ENCODE measurements at places on chromosomes 7 and 10. TPM values are rescaled to one million over a fixed set of nuclear protein-coding genes. Genes with fewer than 3 reads are reported as not detected.

OR2A5 gene
- 0.18 TPM for polyA plus RNA-seq

CYCS gene
- polyA plus RNA-seq: 83.5 TPM

EXOC6 gene
- polyA plus RNA-seq: 17.5 TPM

NHLRC2 gene
- polyA plus RNA-seq: 22.0 TPM

ADCY1 gene
- 2.5 TPM for polyA plus RNA-seq

CYP26C1 gene
- polyA plus RNA-seq: not detected

TMEM273 gene
- polyA plus RNA-seq: 6.4 TPM

SVIL gene
- polyA plus RNA-seq: 58.5 TPM

FGL2 gene
- 9.5 TPM for polyA plus RNA-seq

TAS2R4 gene
- 6.3 TPM for polyA plus RNA-seq

GJD4 gene
- polyA plus RNA-seq: not detected

MARVELD1 gene
- polyA plus RNA-seq: 65.8 TPM

NEBL gene
- polyA plus RNA-seq: 20.6 TPM

TEX47 gene
- polyA plus RNA-seq: not detected

- DNase-seq: no peak
Observed at GRCh38 chr7:44882899-44883298, 2.4 kb downstream of the PURB start.

- DNase-seq: no peak
Observed at GRCh38 chr10:129531195-129531968, 64.3 kb downstream of the MGMT start.

GRCh38 chr7:92750946-92751345 is 85.4 kb downstream of the CDK6 start:
- DNase-seq: no peak

- no peak for DNase-seq
Observed at GRCh38 chr10:12484941-12485805, 135.8 kb downstream of the CAMK1D start.

- peak; percentile 49 for DNase-seq
Observed at GRCh38 chr7:143331179-143331801, 15.4 kb downstream of the CLCN1 start.

GRCh38 chr7:146865696-146866095 is 749.1 kb downstream of the CNTNAP2 start:
- no peak for DNase-seq

DNA sequence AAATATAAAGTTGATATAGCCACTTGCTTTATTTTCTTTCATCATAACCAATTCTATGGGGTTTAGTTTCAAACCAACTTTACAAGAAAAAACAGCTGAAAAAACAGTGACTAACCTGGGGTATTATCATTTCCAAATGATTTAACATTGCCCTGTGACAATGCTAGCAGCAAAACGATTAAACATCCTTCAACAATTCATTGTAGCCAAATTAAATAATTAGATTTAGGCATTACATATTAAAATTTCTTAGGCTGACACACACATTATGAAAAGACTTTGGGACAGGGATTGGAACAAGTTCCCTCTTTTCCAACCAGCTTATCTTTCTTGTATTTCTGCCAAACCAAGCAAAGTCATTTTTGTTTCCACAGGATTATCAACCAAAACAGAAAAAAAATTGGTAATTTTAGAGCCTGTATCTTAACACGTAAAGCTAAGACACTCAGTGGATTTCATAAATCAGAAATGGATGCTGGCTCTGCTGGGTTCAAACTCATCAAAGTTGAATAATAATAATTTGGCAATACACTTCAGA is 84.0 kb downstream of the SEMA3D start:
- DNase-seq: no peak

DNA sequence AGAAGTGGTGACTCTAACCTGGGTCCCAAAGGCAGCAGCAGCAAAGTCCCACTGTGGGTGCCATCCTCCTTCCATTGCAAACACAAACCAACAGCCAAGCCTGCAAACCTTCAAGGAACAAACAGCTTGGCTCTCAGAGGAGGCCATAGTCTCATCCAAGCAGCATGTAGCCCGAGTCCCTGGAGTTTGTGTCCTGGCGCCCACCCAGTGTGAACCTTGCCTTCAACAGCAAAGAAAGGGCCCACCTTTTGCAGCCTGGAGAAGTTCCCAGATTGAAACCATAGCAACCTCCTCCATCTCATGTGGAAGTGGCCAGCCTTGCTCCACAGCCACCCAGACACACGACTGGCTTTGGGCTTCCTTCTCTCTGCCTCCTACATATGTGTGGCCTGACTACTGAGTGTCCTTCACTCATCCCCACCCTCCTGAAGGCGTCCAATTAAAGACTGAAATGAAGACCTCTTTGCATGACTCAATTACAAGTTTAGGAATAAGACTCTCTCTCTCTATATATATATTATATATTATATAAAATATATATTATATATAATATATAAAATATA is 106.1 kb downstream of the C10orf90 start:
- no peak for DNase-seq

GRCh38 chr10:77865580-77866324 is 60.8 kb downstream of the DLG5 start:
- DNase-seq: no peak

DNA sequence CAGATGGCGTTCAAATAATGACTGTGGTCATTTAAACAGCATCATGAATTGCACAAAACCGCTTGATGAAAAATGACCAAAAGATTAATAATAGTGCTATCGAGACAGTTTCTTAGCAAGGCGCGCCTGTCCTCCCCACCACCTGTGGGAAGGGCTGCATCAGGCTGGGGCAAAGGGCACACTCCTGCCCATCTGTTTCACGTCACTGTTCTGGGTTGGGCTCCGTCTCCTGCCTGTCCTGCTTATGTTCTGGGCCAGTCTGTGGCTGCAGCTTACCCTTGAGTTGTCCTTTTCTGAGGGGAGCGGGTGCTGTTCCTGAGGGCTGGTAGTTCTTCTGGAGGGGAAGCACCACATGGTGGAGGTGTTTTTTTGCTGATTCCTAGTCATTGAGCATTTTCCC is 13.3 kb downstream of the RBM17 start:
- no peak for DNase-seq

DNA sequence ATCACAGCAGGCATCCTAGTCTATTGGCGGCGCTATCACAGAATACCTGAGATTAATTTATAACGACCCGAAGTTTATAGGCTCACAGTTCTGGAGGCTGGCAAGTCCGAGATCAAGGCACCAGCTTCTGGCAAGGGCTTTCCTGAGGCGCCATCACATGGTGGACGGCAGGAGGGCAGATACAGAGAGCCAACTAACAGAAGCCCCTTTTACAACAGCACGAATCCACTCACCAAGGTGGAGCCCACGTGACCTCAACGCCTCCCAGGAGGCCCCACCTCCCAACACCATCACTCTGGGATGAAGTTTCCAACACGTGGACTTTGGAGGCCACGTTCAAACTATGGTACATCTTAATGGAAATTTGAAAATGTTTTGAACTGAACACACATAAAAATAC is 255.3 kb downstream of the ELFN1 start:
- no peak for DNase-seq

DNA sequence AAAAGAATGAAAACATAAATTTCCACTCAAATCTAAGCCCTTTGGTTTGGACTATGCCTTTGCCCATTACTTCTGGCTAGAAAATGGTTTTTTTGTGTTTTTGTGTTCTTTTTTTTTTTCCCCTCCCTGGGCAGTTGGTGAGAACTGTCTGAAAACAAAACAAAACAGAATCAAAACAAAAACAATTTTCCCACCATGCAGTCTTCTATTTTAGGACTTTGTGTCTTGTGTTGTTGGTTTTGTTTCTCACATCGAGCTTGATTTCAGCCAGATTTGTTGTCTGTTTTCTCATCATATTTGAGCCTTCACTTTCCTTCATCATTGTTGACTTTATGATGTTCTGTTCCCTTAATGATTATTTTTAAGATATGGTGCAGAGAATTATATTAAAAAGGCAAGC is 206.3 kb downstream of the MACC1 start:
- no peak for DNase-seq

DNA sequence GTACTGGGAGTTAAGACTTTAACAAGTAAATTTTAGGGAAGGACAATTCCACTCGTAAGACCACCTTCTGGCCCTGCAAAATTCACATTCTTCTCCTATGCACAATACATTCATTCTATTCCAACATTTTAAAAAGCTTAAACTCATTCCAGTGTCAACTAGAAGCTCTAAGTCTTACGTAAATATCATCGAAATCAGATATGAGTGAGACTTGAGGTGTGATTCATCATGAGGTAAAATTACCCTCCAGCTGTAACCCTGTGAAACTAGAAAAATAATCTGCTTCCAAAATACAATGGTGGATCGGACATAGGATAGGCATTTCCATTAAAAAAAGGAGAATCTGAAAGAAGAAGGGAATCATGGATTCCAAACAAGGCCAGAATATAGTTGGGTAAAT is 370.3 kb downstream of the CDC14C start:
- DNase-seq: no peak

- DNase-seq: peak; percentile 62
Observed at GRCh38 chr7:151087245-151088018, 1.2 kb downstream of the AGAP3 start.

- no peak for DNase-seq
Observed at GRCh38 chr7:20440472-20441105, 109.9 kb downstream of the ITGB8 start.

DNA sequence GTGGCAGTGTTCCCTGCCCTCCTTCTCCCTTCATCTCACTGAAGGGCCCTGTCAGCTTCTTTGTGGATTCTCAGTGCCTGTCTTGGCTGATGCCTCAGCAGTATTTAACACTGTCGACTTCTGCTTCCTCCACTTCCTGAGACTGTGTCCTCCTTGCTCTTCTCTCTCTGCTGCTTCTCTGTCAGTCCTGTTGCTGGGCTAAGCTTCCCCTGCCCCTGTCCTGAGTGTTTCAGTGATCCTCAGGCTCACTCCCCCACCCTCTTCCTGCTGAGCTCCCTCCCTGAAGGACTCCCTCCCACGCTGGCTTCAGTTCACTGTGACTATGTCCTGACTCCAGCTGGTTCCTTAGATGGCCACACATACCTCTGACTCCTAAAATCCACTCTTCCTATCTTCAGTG is 64.9 kb downstream of the CREM start:
- DNase-seq: no peak

DNA sequence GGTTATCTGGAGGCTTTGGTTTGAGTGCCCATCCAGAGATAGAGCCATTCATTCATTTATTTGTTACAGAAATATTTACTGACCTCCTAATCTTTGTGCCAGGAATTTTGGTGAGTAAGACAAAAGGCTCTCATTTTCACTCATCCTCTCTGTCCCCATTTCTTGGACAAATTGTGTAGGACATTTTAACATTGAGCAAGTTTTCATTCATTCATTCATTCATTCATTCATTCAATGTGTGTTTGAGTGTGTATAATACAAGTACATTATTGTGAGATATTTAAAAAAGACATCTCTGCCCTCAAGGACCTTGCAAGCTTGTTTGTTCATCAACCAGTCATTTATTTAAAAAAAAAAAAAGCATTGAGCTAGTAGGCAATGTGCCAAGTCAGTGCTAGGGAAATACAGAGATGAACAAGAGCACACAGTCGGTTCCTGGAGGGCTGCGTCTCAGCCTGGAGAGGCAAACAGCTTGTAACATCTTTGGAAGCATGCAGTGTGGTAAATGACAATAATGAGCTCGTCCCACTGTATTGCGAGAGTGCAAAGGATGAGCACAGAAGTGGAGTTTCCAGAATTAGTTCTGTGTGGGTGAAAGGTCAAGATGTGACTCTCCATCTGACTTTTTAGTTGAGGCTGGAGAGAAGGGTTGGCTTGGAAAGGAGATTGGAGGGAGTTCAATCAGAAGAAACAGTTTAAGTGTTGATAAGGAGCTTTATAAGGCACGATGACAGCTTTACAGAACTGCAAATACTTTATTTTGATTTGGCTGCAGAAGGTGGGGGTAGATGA is 50.5 kb upstream of the HBP1 start:
- no peak for DNase-seq

DNA sequence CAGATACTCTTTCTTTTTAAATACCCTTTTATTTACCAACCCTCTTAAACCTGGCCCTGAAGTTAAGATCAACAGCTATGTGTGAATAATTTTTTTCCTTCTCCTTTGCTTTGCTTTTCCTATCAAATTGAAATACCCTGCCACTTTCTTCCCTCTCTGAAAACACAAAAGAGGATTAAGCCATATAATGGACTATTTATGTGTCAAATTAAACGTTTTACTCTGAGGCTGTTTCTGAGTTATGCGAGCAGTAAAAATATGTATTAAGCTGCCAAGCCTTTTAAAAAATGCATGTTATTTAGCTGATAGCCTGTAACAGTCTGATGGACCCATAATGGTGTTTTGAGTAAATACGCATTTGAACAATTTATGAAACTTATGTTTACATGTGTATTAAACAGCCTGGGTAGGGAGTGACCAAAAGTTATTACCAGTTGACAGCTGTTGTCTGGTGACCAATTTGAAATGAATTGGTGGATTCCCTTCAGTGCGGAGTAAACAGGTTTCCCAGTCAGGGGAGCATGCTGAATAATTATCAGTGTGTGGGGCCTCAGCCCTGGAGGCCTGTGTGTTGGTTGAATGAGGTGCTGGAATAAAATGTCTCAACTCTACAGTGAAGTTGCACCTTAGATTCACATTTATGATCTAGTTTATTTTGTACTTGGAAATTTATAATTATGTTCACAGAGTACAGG is 89.6 kb downstream of the AUTS2 start:
- DNase-seq: no peak

GRCh38 chr7:1865000-1865555 is 195.0 kb downstream of the ELFN1 start:
- no peak for DNase-seq

DNA sequence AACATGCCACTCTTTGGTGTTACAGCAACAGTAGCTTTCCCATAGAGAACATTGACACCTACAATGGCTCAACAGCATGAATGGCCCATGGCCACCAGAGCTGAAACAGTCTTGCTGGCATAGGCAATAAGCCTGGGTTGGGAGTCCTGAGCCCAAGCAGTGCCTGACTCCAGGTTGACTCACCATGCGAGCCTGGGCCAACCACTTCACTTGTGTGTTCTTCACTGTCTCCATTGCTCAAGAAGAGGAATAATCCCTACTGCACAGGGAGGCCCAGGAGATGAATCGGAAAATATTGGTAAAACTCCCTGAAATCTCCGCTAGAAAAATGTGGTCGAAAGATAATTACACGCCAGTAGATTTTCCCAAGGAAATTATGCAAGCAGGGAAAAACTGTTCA is 89.2 kb upstream of the INHBA start:
- no peak for DNase-seq

GRCh38 chr7:12943781-12944180 is 256.3 kb downstream of the ARL4A start:
- DNase-seq: no peak

- no peak for DNase-seq
Observed at GRCh38 chr7:27375958-27376357, 133.4 kb downstream of the EVX1 start.

DNA sequence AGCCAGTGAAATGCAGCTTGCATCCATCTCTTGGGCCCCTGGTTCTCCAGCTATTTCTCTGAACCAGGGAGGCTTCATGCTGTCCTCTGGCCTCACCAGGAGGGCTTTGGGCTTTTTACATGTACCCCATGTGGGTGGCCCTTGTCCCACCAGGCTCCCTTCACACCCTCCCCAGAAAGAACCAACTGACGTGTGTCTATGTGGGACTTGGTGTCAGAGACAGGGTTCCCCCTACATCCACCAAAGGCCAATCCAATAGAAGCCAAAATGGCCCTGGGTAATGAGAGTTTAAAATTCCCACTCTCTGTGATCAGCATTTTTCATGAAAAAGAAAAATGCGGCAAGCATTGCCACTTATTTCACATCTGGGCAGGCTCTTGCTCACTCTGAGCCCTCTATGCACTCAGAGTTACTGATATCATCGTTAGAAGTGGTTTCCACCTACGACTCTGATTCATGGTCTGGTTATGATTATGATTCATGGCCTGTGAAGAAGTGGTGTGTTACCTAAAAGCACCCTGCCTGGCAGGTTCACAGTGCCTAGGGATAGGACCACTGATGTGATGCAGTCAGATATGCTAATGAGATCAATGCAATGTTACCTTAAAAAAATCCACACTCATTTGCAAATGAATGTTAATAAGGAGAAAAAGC is 133.5 kb downstream of the BUB3 start:
- no peak for DNase-seq

All from left lung (tissue), 14 donors.